Natural killer cell (primary cell): ENCODE measurements at places on chromosomes 1 and 21.

DNA sequence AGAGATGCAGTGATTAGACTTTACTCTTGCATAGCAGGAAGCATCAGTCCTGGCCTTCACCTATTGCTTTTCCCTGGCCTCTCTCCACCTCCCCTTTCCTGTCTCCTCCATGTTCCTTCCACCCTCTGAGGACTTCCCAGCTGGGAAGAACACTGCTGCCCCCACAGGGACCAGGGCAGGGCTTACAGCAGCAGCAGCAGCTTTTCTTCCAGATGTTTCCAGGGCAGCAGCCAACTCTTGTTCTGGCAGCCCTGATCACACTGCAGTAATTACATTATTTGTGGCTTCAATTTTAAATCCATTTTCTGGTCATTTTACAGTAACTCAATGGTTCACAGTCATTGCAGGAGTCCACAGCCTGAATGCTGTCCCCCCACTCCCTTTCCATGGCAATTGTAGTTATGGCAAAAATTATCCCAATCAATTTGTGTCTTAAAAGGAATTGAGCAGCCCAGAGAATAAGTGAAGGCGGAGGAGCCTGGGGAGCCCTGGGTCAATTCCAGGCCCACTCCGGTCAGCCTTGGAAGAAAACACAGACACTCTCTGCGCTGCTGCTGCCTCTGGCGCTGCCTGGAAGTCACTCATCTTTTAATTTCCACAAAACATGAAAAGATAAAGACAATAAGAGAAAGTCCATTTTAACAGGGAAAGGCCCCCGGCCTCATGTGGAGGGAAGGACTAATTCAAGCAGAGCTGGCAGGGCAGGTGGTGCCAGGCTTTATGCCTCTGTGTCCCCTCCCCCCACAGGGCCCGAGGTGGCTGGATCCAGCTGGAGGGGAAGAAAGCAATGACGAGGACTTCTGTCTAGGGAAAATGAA, 148.6 kb downstream of the GRIK3 start:
- DNase-seq, result no peak

- DNase-seq, result no peak
Observed at GRCh38 chr1:170247751-170248521, 102.2 kb downstream of the NTMT2 start.

GRCh38 chr1:53392460-53392859, 64.6 kb upstream of the LRP8 start:
- DNase-seq, result no peak

GRCh38 chr1:3543076-3544039, 68.0 kb downstream of the MEGF6 start:
- no peak for DNase-seq

- DNase-seq, result no peak
Observed at GRCh38 chr1:192448026-192448578, 127.5 kb upstream of the RGS1 start.

DNA sequence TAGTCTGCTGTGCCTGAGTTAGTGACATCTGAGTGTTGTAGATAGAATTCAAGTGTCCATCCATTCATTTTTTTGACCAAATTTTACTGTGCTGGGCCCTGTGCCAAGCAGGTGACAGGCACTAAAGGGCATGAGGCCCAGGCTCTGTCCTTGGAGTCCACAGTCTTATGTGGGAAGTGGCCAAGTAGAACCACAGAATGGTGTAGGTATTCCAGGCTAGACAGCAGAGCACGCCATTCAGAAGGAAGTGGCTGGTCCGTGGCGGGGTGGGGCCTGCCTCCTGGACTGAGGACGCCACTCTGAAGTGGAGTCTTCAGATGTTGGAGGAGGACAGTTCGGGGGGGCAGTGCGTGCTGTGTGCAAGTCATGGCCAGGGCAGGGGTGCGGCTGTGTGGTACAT, 68.9 kb upstream of the ACTL8 start:
- no peak for DNase-seq

- no peak for DNase-seq
Observed at GRCh38 chr1:225626698-225627097, 26.2 kb downstream of the ENAH start.

DNA sequence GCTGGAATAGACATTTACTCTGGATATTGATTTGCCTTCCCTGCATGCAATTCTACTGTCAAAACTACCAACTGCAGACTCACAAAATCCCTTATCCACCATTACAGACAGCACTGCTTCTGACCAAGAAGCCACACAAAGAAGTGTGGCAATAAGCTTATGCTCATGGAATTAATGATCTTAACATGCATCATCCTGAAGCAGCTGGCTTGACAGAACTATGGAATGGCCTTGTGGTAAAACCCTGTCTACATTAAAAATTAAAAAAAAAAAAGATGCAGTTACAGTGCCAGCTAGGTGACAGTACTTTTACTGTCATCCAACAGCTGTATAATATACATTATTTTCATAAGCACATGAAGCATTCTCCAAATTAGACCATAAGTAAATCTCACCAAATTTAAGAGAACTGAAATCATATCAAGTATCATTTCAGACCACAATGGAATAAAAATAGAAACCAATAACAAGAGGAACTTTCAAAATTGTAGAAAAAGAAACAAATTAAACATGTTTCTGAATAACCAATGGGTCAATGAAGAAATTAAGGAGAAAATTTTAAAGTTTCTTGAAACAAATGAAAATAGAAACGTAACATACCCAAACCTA, 70.7 kb downstream of the SCMH1 start:
- DNase-seq, result no peak

DNA sequence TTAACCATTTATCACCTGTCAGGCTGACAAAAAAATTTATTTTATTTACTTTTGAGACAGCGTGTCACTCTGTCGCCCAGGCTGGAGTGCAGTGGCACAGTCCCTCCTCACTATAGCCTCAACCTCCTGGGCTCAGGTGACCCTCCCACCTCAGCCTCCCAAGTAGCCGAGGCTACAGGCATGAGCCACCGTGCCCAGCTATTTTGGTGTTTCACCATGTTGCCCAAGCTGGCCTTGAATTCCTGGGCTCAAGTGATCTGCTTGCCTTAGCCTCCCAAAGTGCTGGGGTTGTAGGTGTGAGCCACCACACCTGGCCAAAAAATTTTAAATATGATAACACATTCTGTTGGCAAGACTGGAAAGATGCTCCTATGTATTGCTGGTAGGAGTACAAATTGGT, 11.1 kb downstream of the IPO9 start:
- no peak for DNase-seq

DNA sequence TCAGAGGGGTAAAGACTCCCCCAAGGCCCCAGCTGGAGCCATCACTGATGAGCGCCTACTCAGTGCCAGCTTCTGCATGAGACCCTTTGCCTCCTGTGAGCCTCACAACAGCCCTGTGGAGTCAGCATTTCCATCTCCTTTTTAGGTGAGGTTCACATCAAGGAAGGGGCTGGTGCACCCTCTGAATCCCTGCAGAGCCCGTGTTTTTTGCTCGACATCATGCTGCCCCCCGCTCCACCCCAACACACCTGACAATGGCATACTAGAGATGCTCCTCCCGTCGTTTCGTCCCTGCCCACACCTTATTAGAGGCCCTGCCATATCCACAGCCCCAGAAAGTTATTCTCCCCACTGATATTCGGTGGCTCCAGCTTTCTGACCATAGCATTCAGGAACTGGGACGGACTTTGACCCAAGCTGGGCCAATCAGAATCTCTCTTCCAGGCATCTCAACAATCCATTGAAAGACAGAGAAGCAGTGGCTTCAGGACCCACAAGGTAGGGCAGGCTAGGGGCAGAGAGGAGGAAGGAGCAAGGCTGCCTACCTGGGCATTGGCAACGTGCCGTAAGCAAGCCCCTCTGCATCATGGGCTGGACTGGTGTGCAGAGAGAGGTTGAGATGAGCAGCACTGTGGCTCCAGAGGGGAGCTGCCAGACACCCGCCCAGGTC, 32.7 kb downstream of the EPHA10 start:
- no peak for DNase-seq

DNA sequence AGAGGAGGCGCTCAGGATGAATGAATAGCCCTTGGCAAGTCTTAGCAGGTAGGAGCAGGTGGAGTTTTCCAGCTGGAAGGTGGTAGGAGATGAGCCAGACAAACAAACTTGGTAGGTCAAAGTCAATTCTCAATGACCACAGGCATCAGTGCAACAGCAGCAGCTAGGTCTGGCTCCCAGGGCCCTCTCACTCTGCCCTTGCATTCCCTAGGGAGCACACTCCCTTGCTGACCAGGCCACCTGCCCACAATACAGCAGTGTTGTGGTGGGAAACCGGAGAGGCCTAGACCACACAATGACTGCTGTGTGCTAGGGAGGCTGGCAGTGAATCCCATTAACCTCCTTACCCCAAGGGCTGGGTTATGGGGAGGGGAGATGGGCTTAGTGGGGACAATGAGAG, 13.0 kb upstream of the PAQR6 start:
- DNase-seq, result no peak

- no peak for DNase-seq
Observed at GRCh38 chr1:216005916-216006315, 417.3 kb downstream of the USH2A start.

- DNase-seq, result peak; percentile 64
Observed at GRCh38 chr1:205481629-205482151, 22.8 kb upstream of the CDK18 start.

DNA sequence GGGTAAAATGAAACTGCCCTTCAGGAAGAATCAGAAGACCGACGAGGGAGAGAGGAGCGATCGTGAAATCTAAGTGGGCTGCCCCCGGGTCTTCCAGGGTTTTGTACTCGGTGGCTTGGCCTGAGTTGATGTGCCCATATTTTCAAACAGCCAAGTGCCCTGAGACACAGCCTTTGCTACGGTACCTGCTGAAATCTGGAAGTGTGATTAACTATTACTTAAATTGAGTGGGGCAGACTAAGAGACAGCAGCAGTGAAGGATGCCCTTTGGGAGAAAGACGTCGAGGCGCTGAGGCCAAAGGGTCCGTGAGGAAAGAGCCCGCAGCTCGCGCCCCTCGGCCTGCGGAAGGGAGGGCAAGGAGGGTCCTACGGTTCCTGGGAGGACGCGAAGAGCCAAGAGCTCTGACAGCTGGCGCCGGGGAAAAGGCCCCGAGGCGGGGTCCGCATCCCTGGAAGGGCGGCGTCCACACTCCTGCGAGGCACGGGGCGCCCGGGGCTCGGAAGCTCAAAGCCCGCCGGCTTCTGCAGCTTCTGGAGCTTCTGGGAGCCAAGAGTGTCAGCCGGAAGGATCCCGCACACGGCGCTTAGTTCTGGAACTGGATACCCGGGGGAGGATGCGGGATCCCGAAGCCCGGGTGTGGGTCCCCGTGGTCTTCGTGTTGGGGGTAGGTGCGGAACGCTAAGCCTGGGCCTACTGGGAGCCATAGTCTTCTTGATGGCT, 15.4 kb upstream of the RNU1-4 start:
- DNase-seq, result no peak

DNA sequence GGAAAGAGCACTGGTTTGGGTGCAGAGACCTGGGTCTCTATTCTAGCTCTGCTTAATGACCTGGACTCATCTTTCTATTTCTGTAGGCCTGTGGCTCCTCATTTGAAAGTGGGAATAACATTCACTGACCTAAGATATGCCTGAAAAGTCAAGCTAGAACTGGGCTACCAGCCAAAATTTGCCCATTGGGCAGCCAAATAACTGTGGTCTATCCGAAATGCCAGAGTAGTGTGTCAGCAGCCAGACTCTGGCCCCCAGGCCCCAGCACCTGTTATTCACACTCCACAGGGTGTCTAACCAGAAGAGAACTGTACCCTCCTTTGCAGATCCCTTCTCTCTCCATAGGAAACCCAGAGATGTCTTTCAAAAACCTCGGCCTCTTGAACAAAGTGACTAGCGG, 12.6 kb downstream of the DAB1 start:
- DNase-seq, result no peak

- DNase-seq, result no peak
Observed at GRCh38 chr1:34460193-34460592, 283.5 kb downstream of the C1orf94 start.

DNA sequence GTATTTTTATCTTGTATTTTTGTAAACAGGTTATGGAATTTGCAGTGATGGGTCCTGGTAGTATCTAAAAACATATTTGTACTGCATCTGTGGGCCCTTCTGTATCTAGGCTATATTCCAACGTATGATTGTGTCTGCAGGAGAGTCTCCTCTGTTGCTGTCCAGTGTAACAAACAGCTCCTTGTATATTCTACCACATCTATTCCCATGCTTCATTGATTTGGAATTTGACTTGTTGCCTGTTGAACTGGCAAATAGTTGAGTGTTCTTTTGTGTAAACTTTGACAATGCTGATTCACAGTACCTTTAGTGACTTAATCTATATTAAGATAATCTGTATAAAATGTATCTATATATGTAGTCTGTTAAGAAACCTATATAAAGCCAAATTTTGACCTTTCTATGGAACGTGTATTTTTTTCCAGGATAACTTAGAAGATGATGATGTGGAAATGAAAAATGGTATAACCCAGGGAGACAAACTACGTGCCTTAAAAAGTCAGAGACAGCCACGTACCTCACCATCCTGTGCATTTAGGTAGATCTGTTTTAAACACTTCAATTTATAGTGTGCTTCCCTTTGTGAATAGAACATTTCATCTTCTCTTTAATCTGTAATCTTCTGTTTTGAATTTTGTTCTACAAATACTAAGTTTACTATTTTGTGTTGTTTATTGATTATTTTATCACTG, 43.4 kb upstream of the GPR88 start:
- DNase-seq, result no peak

GRCh38 chr21:29265690-29266479, 32.8 kb upstream of the BACH1 start:
- DNase-seq, result peak; percentile 6

GRCh38 chr1:19088717-19089442, 121.2 kb downstream of the UBR4 start:
- no peak for DNase-seq

DNA sequence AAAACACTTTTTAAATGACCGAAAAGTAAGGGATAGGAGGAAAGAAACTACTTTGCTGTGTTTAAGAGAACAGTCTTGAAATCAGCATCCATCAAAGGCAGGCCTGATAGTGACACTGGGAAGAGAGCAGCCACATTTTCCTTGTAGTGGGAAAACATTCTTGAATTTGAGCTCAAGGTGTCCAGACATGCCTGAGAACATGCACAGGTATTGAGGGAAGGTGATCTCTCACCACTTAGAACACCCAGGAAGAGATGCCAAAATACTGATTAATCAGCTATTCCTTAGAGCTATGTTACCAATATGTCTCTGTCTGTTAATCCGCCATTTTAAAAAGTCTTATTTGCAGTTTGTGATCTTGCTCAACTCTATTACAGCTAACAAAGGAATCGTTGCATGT, 25.9 kb downstream of the IL12RB2 start:
- no peak for DNase-seq

DNA sequence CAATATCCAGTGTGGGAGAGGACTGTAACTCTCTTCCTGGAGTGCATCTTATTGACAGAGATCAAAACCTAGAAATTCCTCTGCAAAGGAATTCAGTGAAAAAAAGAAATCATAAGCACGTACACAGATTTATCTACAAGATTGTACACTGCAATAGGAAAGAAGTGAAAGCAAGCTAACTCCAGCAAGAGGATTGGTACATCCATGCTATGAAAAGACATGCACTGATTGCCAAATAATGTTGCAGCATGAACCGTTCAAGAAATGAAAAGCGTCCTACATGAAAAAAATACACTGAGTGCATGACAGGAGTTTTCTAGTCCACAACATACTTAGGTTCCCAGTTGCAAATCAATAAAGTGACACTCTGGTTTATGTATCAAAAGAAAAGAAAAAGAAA, 1.9 kb upstream of the MGST3 start:
- DNase-seq, result no peak

- DNase-seq, result no peak
Observed at GRCh38 chr1:214124915-214125314, 137.1 kb downstream of the PROX1 start.

GRCh38 chr1:93680076-93680419, 1.6 kb downstream of the BCAR3 start:
- DNase-seq, result no peak

GRCh38 chr1:96682056-96682455, 39.5 kb upstream of the PTBP2 start:
- DNase-seq, result no peak
